ENCODE measurements at places on chromosomes 1 and 21.
A peak's percentile ranks its signal among the peaks of the same experiment; 100 is the strongest.

- peak; percentile 34 for DNase-seq
Observed at GRCh38 chr1:20964540-20965484, 177.7 kb upstream of the HP1BP3 start.

DNA sequence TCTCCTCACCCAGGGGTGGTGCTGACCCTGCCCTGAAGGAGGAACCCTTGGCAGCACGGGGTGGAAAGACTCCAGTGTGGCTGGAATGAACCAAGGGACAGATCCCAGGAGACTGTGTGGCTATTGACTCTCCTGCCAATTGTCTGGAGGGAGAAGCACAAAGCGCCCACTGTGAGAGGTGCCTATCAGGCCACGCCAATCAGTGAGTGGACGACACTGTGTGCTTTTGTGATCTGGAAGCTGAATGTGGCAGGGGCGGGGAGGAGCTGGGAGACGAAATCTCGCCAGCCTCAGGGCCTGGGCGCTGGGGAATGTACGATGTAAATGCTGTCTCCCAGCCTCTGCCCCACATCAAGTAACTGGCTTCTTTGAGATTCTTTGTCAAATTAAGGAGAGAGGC lies 167.1 kb downstream of the ZBTB18 start:
- DNase-seq, result no peak

- no peak for DNase-seq
Observed at GRCh38 chr1:183702813-183703198, 49.7 kb upstream of the APOBEC4 start.

- DNase-seq, result no peak
Observed at GRCh38 chr1:30820299-30820698, 62.7 kb upstream of the LAPTM5 start.

- DNase-seq, result no peak
Observed at GRCh38 chr1:172544481-172545104, 11.6 kb downstream of the SUCO start.

GRCh38 chr21:45341779-45342178 lies 54.1 kb upstream of the POFUT2 start:
- no peak for DNase-seq

- peak; percentile 45 for DNase-seq
Observed at GRCh38 chr1:40315239-40315794, 1.8 kb downstream of the COL9A2 start.

- no peak for DNase-seq
Observed at GRCh38 chr1:58748666-58749065, 35.2 kb downstream of the JUN start.

DNA sequence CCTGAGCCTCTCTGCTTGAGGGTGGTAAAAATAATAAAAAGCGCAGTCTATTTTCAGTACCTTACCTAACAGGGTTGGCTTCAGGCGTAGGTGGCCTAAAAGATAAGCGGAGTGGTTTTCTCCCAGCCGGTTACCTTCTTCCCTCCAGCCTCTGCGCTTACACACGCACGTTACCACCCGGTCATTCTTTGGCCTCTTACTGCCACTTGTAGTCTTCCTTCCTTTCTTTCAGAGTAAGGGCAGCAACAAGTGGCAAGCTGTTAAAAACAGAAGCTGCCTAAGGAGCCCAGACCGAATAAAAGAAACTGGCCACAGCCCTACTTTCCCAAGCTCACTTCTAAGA lies 35.4 kb downstream of the CLCA1 start:
- DNase-seq, result no peak

DNA sequence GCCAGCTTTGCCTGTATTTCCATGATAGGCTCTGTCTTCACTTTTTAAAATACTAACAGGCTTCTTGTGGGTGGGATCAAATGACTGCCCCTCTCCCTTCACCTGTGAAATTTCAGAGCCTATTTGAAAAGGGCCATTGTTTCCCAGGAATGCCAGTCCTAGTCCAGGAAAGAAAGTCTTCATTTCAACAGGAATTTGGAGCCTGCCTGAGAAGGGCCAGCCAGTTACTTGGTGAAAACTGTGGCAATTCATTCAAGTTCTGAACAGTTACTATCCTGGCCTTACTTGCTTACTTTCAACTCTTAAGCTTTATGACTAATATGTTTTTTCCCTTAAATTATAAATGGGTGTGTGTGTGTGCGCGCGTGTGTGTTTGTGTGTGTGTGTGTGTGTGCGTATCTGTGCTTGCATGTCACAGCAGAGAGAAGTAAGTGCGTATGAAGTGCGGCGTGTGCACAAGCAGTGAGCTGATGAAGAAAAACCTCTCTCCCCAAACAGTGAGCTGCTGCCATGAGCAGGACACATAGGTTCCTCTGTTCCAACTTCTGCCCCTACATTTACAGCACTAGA lies 67.5 kb upstream of the RNPC3 start:
- DNase-seq, result no peak

DNA sequence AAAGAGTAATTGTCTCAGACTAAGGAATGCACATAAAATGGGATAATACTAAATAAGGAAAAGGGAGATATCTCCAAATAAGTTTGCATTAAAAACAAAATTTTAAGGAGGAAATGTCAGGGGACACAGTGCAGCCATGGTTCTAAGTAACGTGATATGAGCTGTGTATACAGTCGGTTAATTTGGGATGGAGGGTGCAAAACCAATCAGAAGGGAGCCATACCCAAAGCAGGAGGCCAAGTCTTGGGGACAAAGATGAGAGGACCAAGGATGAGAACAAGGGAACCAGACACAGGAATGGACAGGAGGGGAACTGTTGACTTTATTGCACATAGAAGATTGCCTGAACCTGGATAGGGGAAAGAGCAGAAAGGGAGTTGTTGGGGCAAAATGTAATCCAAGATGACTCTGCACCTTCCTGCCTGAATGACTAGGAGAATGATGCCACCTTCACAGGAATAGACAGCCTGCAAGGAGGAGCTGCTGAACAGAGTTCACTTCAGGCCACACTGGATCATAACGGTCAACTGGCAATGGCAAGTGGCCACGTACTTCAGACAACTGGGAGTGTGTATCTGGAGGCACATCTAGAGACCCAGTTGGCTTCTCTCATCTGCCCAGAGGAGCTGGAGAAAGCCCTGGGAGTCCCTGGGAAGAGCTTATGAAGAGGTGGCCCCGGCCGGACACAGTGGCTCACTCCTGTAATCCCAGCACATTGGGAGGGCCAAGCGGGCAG lies 22.0 kb upstream of the BOLA1 start:
- no peak for DNase-seq

DNA sequence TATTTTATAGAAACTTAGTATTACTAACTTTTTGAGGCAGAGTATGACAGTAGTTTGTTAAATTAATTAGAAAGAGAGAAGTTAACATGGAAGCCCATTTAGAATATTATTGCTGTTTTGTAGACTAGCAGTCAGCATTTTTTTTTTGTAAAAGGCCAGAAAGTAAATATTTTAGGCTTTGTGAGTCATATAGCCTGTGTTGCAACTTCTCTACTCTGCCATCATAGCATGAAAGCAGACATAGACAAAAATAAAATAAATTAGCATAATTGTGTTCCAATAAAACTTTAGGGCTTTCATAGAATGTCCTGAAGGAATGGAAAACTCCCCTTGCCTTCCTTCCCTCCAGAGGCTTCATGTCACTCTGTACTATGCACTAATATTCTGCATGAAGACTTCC lies 12.3 kb upstream of the RGS4 start:
- no peak for DNase-seq

DNA sequence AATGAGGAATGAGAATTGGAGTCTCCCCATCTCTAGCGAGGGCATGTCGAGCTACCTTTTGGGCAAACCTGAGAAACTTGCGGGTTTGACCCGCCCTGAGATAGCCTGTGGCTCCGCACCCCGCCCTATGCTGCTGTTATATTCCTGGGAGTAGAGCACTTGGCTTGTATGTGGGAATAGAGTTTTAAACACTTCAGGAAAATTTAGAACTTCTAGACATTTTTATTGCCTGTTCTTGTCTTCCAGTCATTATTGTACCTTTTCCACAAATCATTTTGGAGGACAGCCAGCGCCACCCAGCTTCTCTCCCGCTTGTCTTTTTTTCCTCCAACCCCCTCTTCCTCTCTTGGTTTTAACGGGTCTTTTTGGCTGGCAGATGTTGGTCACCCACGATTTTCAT lies 738 bp downstream of the GNPAT start:
- no peak for DNase-seq

DNA sequence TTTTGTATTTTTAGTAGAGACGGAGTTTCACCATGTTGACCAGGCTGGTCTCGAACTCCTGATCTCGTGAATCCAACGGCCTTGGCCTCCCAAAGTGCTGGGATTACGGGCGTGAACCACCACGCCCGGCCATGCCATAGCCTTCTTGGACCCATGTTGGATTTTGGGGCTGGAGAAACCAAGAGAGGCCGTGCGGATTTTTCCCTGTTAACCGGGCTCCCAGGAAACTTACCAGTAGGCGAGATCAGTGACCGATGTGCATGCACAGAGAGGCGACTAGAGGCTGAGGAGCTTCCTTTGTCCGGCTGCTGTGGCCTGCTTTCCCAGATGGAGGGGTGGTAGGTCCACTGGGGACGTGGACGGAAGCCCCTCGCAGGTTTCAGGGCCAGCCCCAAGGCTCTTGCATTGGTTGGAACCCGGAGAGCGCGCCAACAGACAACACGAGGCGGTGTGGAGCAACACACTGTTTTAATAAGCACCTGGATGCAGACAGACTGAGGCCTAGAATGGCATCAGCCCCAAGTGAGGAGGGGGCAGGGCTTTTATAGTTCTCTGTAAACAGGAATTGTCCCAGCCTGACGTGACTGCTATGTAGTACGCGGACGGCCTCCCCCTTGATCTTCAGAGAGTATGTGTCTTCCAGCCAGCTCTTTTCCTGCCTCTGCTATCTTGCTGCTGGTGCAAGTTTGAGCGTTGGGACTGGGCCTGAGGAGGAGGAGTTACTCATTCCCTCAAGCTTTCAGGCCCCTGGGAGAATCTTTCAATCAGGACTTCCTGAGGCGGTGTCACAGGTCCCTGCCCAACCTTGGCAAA lies at the start of gene ERVH48-1:
Gene ERVH48-1, minus strand, starts transcription at position 517 of the 813 bp plus-strand sequence. CDS start 6,624 bp downstream, outside the sequence.
- DNase-seq, result no peak

DNA sequence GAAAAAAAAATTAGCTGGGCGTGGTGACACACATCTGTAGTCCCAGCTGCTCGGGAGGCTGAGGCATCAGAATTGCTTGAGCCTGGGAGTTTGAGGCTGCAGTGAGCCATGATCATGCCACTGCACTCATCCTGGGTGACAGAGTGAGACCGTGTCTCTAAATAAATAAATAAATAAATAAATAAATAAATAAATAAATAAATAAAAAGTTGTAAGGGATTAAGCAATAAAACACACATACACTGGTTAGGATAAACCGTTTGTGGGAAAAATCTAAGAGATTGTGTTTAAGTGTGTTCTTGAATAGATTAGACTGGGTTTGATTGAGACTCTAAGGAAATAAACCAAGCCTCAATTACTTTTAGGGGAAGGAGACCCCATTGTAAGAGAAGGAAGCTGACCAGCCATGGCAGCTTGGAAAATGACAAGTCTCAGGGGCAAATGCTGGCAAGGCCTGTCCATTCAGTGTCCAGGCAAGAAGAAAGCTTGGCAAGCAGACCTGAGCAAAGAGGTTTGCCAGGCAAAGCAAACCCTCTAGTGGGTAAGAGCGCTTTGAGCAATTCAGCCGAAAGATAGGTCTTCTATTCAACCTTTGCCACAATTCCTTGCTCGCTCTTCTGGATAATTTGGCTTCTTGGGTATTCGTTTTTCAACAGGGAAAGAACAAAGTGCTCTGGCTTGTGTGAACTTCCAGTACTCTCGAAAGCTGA lies 106.9 kb upstream of the SERBP1 start:
- no peak for DNase-seq

GRCh38 chr1:3373175-3373574 lies 81.3 kb upstream of the ARHGEF16 start:
- DNase-seq, result no peak

- DNase-seq, result no peak
Observed at GRCh38 chr1:153336650-153337049, 12.0 kb downstream of the PGLYRP4 start.

GRCh38 chr1:14598498-14599182 lies at the start of gene KAZN:
Gene KAZN (plus strand): TSS chr1:14598685.
- no peak for DNase-seq

DNA sequence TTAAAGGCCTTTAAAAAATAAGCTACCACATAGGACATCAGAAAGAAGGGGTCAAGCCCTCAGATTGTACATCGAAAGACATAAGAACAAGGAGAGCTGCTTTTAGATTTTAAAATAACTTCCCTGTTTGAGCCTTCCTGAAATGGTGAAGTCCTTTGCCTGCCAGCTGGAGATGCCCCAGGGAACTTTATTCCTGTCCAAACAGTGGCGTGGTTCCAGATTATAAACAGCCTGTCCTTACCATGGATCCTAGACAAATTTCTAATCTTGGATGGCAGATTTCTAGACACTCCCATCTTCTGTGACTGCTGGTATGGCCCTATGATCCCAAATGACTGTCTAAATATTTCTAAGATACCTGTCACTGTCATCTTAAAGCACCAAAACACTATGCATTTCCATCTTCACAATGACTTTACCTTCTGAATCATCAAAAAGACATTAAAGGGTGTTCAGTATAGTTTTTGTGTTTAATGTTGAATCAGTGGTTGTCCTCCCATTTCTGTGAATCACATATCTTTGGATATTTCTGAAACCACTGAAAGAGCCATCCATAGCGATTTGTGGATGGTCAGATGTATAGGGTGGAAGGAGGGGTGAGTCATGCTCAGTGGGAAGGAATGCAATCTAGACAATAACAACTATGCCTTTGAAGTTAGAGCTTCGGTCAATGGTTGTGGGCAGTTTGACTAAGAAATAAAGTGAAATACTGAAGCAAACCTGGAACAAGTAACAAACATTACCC lies 23.2 kb downstream of the ILDR2 start:
- no peak for DNase-seq

- no peak for DNase-seq
Observed at GRCh38 chr1:70887936-70888335, 159.7 kb downstream of the PTGER3 start.

DNA sequence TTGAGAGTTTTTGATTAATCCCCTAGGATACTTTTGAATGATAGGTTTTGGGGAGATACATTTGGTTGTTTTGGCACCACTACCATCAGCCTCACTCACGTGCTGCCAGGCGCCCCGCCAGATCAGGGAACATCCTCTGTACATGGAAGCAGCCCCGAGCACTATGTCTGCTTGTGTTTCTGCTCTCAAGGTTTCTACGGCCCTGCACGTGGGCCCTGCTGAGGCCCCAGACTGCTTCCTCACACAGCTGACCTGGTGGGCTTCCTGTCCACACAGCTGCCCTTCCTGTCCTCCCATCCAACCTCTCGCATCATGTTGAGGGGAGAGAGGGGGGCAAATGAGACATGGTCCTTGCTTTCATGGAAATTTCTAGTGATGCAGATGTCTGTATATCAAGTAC lies 20.0 kb downstream of the ADARB1 start:
- DNase-seq, result no peak

- no peak for DNase-seq
Observed at GRCh38 chr21:41142051-41142795, 25.7 kb upstream of the BACE2 start.

GRCh38 chr1:21384620-21385019 lies 55.3 kb upstream of the NBPF3 start:
- DNase-seq, result no peak

DNA sequence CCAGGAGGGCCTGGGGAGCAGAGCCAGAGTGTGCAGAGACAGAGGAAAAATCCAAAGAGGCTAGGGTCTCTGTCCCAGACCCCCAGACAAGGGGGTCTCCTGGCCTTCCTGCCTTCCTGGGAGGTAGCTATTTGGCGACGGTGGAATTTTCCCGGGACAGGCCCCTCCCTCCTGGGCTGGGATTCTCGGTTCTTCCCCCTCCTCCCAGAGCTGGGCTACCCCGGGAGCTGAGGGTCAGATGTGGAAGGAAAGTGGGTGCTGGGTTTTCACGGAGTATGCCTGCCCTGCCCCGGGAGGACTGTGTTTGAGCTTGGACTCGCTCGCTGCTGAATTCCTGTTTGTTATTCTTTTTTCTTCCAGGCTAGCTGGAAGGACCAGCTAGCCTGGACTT lies 759 bp downstream of the AMPD2 start:
- no peak for DNase-seq

All from KG1 (cell line).